ENCODE measurements at places on chromosomes 13 and 19.

DNA sequence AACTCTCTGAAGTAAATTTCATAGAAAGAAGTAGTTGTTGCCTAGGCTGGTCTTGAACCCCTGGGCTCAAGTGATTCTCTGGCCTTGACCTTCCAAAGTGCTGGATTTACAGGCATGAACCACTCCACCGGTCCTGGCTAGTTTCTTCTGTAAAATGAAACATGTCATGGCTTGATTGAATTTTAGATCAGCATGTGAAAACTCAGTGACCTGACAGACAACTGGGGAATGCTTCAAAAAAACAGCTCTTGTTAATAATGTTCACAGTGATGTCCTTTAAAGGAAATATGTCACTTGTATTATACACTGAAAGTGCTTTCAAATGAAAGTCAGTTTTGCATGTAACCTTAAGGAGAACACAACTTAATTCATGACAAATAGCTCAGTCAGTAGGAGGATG lies 118.2 kb downstream of the KLF5 start:
- no peaks in the 10 kb centered on the region for H3K36me3 ChIP-seq
- no peak overlapping the region for H3K27ac ChIP-seq
- ATAC-seq, result no peak
- H3K4me1 ChIP-seq, result no peaks in the 10 kb centered on the region
- no peaks in the 10 kb centered on the region for H3K27me3 ChIP-seq

DNA sequence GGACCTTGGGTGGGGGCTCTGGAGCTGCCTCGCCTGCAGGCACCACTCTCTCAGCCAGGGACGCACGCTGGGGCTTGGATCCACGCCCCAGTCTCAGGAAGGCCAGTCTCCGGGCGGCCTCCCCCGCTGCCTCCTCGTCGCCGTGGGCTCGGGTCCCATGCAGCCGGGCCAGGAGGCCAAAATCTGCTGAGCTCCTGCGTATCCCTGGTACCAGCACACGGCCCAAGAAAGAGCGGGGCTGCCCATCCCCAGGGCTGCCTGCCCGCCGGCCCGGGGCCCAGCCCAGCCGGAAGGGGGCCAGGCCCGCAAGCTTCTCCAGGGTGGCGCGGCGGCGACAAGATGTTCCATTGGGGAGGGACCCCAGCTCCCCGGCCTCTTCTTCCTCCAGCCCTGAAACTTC lies 6.7 kb downstream of the EXOC3L2 start:
- ATAC-seq, result no peak
- no peak overlapping the region for H3K4me3 ChIP-seq
- no peaks in the 10 kb centered on the region for H3K36me3 ChIP-seq
- H3K4me1 ChIP-seq, result no peaks in the 10 kb centered on the region
- no peak overlapping the region for H3K27ac ChIP-seq
- peaks cover 49% of the 10 kb centered on the region for H3K27me3 ChIP-seq

DNA sequence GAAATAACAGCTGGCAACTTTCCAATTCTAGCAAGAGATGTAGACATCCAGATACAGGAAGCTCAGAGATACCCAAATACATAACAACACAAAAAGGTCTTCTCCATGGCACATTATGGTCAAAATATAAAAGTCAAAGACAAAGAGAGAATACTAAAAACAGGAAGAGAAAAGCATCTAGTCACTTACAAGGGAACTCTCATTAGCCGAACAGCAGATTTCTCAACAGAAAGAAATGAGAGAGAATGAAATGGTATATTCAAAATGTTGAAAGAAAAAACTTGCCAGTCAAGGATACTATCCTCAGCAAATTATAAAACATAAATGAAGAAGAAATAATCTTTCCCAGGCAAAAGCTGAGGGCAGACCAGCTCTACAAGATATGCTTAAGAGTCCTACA lies 12.4 kb downstream of the ZNF780A start:
- ATAC-seq, result no peak
- no peaks in the 10 kb centered on the region for H3K27me3 ChIP-seq
- H3K4me1 ChIP-seq, result no peaks in the 10 kb centered on the region
- peaks cover 100% of the 10 kb centered on the region for H3K36me3 ChIP-seq
- H3K27ac ChIP-seq, result no peak overlapping the region
- no peak overlapping the region for H3K4me3 ChIP-seq

DNA sequence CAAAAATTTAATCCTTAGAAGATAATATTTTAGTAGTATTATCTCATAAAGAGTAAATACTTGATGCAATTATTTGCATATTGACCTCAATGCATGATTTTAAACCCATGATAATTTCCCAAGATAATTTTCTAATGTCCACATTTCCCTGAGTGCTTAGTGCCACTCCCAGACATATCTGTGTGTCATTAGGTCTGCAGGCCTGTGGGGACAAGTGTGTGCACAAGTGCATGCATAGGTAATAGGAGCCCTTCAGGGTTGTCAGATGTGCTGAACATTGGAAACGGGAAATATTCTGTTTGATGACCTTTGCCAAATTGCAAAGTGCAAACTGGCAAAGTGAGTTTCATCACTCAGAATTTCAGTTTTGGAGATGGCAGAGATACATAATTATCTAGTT lies 369.9 kb downstream of the KLF5 start:
- no peaks in the 10 kb centered on the region for H3K36me3 ChIP-seq
- H3K27me3 ChIP-seq, result no peaks in the 10 kb centered on the region
- peaks cover 5% of the 10 kb centered on the region for H3K4me1 ChIP-seq
- H3K4me3 ChIP-seq, result no peak overlapping the region

- no peak overlapping the region for H3K4me3 ChIP-seq
- H3K27ac ChIP-seq, result no peak overlapping the region
- H3K27me3 ChIP-seq, result no peaks in the 10 kb centered on the region
- no peaks in the 10 kb centered on the region for H3K36me3 ChIP-seq
Observed at GRCh38 chr19:44762038-44762437, 13.5 kb downstream of the BCL3 start.

DNA sequence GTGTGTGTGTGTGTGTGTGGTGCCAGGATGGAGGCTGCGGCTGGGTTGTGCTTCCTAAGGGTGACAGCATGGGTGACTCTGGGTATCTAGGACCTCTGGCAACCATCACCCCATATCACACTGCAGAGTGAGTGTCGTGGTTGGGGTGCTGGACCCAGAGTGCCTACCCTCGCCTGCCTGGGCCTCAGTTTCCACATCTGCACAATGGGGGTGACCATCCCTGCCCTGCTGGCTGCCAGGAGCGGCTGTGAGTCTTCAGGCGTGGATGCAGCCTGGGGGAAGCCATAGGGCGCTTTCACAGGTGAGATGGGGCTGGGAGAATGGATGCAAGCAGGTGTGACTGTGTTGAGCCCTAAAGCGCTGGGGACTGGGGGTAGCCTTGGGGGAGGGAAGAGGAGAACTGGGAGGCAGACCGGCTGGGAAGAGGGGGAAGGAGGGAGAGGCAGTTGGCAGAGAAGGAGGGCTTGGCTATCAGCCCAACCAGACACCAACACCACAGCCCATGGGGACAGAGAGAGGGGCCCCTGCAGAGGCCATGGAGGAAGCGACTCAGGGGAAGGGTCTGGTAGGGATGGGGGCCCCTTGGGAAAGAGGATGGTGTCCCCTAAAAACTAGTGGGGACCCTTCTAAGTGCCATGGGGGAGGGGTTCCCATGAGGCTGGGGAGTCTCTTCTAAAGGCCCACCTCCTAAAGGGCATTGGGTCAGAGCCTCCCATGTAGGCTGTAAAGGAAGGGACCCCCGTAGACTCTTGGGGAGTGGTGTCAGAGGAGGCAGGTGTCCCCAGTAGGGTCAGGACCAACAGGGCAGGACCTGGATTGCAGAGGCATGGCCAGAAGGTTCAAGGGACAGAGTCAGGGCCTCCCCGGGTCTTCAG lies 1.7 kb downstream of the PLPPR2 start:
- H3K4me3 ChIP-seq, result no peak overlapping the region
- no peak overlapping the region for H3K27ac ChIP-seq
- no peak for ATAC-seq

DNA sequence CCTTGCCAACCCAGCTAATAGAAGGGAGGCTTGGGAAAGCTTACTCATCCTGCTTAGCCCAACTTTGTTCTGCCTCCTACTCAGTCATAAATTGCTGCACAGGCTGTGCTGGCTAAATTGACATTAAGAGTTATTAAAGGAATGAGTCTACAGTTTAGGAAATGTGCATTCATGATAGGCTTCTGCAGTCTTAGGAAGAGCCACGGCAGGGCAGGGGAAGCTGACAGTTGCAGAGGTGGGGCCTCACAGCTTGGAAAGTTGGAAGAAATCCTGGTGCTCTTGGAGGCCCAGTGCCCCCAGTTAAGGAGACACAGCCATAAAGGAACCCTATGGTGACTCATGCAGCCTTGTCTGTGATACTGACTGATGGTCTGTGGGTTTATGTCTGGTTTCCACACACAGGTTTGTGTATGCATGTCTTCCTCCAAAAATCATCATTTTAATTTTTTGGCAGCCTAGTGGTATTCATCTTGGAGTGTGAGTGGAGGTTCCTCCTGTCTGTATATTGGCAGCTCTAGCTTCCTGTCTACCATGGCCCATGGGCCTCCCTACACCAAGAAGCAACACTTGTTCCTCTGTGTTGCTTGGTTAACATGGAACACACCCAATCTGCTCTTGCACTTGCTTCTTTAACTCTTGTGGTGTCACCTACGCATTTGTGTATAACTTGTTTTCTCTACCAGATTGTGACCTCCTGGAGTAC lies 135.0 kb upstream of the KL start:
- no peaks in the 10 kb centered on the region for H3K36me3 ChIP-seq
- no peak for ATAC-seq

- H3K27ac ChIP-seq, result no peak overlapping the region
- no peak overlapping the region for H3K4me3 ChIP-seq
- no peaks in the 10 kb centered on the region for H3K4me1 ChIP-seq
Observed at GRCh38 chr19:14394167-14394566, 12.9 kb downstream of the ADGRE5 start.
